ENCODE measurements at places on chromosomes 5 and 9.

GRCh38 chr9:8158574-8158973 lies 359.0 kb upstream of the DMAC1 start:
- DNase-seq: no peak
- H3K27me3 ChIP-seq: no peaks in the 10 kb centered on the region
- H3K4me3 ChIP-seq: no peak overlapping the region
- no peaks in the 10 kb centered on the region for H3K36me3 ChIP-seq
- H3K27ac ChIP-seq: no peak overlapping the region
- H3K4me1 ChIP-seq: peaks cover 8% of the 10 kb centered on the region

GRCh38 chr5:172719211-172719610 lies 51.8 kb downstream of the DUSP1 start:
- H3K36me3 ChIP-seq: no peaks in the 10 kb centered on the region
- peaks cover 4% of the 10 kb centered on the region for H3K4me1 ChIP-seq
- H3K27me3 ChIP-seq: peaks cover 3% of the 10 kb centered on the region
- no peak overlapping the region for H3K4me3 ChIP-seq
- no peak overlapping the region for H3K27ac ChIP-seq

DNA sequence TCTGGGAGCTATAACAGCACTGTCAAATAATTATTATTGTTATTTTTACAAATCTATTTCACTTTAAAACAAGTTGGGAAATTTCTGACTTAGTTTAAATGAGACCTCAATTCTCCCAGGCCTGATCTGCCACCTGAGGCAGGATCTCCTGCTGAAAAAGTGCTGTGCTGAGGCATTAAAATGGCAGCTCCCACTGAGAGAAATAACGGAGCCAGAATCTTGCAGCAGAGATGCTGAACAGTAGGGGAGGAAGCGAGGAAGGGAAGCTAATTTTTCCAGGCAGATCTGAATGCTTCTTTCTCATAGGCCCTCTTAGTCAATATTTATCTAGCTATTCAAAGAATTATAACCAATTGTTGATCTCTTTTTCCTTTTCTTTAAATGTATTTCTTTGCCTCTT lies 196.3 kb downstream of the ZNF462 start:
- H3K36me3 ChIP-seq: no peaks in the 10 kb centered on the region
- H3K4me1 ChIP-seq: peaks cover 5% of the 10 kb centered on the region
- H3K4me3 ChIP-seq: no peak overlapping the region
- DNase-seq: no peak
- H3K27me3 ChIP-seq: peaks cover 5% of the 10 kb centered on the region

GRCh38 chr5:95042037-95042436 lies 242.9 kb downstream of the MCTP1 start:
- no peak for DNase-seq
- no peak overlapping the region for H3K4me3 ChIP-seq
- H3K4me1 ChIP-seq: no peaks in the 10 kb centered on the region
- peaks cover 1% of the 10 kb centered on the region for H3K27me3 ChIP-seq
- no peak overlapping the region for H3K27ac ChIP-seq
- no peaks in the 10 kb centered on the region for H3K36me3 ChIP-seq

- no peaks in the 10 kb centered on the region for H3K4me1 ChIP-seq
- H3K36me3 ChIP-seq: no peaks in the 10 kb centered on the region
- DNase-seq: no peak
- H3K4me3 ChIP-seq: no peak overlapping the region
- H3K27ac ChIP-seq: no peak overlapping the region
Measured at GRCh38 chr5:28430565-28431178, 1392.3 kb upstream of the CDH9 start.

DNA sequence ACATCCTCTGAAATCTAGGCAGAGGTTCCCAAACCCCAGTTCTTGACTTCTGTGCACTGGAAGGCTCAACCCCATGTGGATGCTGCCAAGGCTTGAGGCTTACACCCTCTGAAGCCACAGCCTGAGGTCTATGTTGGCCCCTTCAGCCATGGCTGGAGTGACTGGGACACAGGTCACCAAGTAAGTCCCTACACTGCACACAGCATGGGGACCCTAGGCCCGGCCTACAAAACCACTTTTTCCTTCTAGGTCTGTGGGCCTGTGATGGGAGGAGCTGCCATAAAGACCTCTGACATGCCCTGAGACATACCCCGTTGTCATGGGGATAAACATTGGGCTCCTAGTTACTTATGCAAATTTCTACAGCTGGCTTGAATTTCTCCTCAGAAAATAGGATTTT lies 418.8 kb upstream of the CCNH start:
- H3K4me1 ChIP-seq: no peaks in the 10 kb centered on the region
- DNase-seq: no peak
- no peak overlapping the region for H3K4me3 ChIP-seq
- no peaks in the 10 kb centered on the region for H3K27me3 ChIP-seq

DNA sequence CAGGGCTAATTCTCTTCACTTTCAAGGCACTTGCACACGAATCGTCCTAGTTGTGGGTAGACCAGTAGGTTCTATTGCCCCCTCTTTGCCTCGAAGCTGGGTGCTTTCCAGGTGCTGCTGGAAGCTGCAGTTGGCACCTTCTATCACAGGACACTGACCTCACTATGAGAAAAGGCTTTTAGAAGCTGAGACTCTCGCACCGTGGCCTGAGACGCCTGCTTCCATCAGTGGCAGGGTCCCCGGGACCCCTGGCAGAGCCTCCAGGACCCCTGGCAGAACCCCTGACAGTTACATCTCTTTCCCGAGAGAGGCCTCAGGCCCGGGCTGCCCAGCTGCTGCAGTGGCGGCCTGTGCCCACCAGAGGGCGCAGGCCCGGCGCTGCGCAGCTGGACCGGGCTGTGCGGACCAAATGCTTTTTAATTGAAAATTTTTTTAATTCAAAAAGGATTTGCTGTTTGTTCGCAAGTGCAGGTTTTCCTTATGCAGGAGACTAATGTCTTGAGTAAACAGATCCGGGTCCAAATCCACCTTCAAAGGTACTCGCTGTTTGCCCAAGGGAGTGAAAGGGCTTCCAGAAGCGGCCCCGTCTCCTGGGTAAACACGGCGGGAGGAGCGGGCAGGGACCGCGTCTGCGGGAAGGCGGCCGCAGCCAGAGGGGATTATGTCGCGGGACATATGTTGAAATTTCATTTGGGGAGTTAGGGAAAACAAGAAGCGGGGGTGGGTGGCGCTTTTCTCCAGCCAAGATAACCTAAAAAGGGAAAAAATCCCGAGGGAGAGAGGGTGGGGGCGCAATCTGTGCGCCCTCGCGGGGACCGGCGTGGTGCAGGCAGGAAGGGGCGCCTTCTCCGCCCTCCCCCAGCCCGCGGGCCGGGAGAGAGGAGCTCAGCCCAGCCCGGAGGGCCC lies 114.5 kb upstream of the LMX1B start:
- peaks cover 10% of the 10 kb centered on the region for H3K4me1 ChIP-seq
- H3K4me3 ChIP-seq: peak overlapping the region; percentile 75
- no peaks in the 10 kb centered on the region for H3K36me3 ChIP-seq
- H3K27me3 ChIP-seq: peaks cover 12% of the 10 kb centered on the region
- DNase-seq: peak; percentile 64
- H3K27ac ChIP-seq: no peak overlapping the region

- H3K27ac ChIP-seq: no peak overlapping the region
- H3K4me1 ChIP-seq: no peaks in the 10 kb centered on the region
- DNase-seq: no peak
- no peak overlapping the region for H3K4me3 ChIP-seq
- peaks cover 19% of the 10 kb centered on the region for H3K27me3 ChIP-seq
Measured at GRCh38 chr5:152470167-152470566, 65.1 kb upstream of the NMUR2 start.

- peaks cover 12% of the 10 kb centered on the region for H3K4me1 ChIP-seq
- no peak overlapping the region for H3K27ac ChIP-seq
- H3K27me3 ChIP-seq: peaks cover 26% of the 10 kb centered on the region
Measured at GRCh38 chr5:37840053-37841034, 503 bp upstream of the GDNF start.

DNA sequence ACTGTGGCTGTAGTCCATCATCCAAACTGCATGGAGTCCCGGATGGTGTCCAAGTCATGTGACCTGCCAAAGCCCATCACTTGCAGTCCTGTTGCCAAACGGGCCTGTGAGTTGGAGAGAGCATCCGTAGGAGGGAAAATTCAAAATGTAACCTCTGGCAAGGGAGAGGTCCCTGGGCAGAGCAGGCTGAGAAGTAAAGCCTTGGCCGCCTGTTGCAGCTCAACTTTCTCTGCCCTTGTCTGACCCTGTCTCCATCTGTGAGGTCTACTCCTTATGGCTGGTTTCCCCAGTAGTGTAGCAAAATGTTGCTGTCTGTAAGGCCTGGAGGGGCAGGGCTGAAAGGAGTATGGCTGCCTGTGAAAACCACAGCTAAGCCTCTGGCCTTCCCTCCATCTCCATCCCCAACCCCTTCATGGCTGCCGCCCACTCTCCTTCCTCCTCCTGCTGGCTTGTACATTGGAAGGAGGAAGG lies 163.5 kb downstream of the SEMA6A start:
- H3K4me1 ChIP-seq: no peaks in the 10 kb centered on the region
- no peak for DNase-seq
- no peak overlapping the region for H3K4me3 ChIP-seq

DNA sequence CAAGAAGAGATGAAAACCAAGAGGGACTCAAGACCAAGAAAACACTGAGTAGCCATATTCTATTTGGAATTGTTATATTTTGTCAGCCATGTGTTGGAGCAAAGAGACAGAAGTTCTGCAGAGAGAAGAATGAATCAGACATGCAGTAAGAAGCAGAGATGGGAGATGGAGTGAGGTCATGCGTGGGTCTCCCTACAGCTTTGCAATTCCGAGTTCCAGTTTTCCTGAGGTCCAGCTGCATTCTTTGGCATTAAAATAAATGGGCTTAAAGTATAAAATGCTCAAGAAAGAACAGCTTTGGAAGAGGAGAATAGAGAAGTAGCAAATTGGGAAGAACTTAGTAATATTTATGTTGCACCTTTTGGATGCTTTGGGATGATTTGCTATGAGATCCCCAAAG lies 361.6 kb downstream of the NPR3 start:
- no peak overlapping the region for H3K27ac ChIP-seq
- no peak overlapping the region for H3K4me3 ChIP-seq
- H3K36me3 ChIP-seq: no peaks in the 10 kb centered on the region
- no peaks in the 10 kb centered on the region for H3K27me3 ChIP-seq

- no peak for DNase-seq
- no peaks in the 10 kb centered on the region for H3K36me3 ChIP-seq
- no peak overlapping the region for H3K27ac ChIP-seq
- no peak overlapping the region for H3K4me3 ChIP-seq
Measured at GRCh38 chr9:28976684-28977083, 1403.4 kb upstream of the C9orf72 start.

DNA sequence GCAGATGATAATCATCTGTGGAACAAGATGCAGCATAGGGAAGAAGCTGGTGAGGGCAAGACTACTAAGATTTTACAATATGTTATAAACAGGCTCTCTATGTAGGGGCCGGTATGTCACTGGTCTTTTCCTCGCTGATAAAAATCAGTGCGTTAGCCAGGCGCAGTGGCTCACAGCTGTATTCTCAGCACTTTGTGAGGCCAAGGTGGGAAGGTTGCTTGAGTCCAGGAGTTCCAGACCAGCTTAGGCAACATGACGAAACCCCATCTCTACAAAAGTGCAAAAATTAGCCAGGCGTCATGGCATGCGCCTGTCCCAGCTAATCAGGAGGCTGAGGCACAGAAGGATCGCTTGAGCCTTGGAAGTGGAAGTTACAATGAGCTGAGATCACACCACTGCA lies 135.9 kb downstream of the TUSC1 start:
- H3K27ac ChIP-seq: no peak overlapping the region
- no peaks in the 10 kb centered on the region for H3K4me1 ChIP-seq
- DNase-seq: no peak
- no peak overlapping the region for H3K4me3 ChIP-seq
- no peaks in the 10 kb centered on the region for H3K27me3 ChIP-seq
- no peaks in the 10 kb centered on the region for H3K36me3 ChIP-seq

- H3K36me3 ChIP-seq: peaks cover 40% of the 10 kb centered on the region
- peak overlapping the region; percentile 78 for H3K27ac ChIP-seq
- no peaks in the 10 kb centered on the region for H3K27me3 ChIP-seq
- H3K4me1 ChIP-seq: peaks cover 6% of the 10 kb centered on the region
- no peak overlapping the region for H3K4me3 ChIP-seq
- no peak for DNase-seq
Measured at GRCh38 chr5:96993760-96994159, 57.9 kb downstream of the LNPEP start.

- H3K27me3 ChIP-seq: peaks cover 11% of the 10 kb centered on the region
- peaks cover 14% of the 10 kb centered on the region for H3K36me3 ChIP-seq
- H3K4me3 ChIP-seq: no peak overlapping the region
- no peak for DNase-seq
Measured at GRCh38 chr9:95459851-95460517, 56.8 kb downstream of the PTCH1 start.

GRCh38 chr5:76849419-76850291 lies at the start of gene S100Z:
Gene S100Z (plus strand): TSS chr5:76850014. CDS start chr5:76875360, 25,346 bp downstream.
- H3K27me3 ChIP-seq: no peaks in the 10 kb centered on the region
- H3K4me3 ChIP-seq: no peak within 1 kb of the TSS

DNA sequence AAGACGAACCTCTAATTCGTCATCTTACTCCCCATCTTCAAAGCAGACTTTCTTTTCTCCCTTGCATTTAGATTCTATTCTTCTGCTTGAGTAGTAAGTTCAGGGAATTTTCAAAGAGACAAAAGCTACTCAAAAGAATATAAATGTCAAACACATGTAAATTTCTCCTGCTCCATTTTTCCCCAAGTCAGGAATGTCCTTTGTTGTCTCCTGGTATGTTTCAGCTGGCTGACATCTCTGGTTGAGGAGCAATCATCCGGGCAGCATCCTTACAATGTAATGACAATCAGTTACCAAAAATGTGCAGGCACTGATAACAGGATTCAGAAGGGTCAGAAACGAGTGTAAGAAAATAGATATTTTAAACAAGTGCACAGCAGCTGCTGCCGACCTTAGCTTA lies 47.6 kb upstream of the PPP1R2B start:
- no peak overlapping the region for H3K27ac ChIP-seq
- DNase-seq: no peak
- no peak overlapping the region for H3K4me3 ChIP-seq
- peaks cover 3% of the 10 kb centered on the region for H3K27me3 ChIP-seq
- no peaks in the 10 kb centered on the region for H3K4me1 ChIP-seq
- H3K36me3 ChIP-seq: no peaks in the 10 kb centered on the region

DNA sequence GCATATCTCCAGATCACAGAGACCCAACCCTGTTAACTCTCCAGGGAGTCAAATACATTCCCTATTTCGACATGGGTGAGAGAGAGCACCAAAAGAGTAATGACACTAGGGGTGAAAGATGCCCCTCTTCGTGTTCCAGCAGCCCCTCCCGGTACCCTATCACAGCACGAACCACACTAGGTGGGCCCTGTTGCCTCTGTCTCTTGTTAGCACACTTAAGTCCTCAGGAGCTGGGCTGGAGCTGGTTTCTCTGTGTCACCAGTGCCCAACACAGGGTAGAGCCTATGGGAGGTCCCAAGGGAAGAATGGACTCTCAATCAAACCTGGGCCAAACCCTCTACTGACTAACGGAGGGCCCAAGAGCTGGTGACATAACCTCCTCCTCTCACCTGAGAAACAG lies 1.2 kb downstream of the CDK20 start:
- no peak overlapping the region for H3K4me3 ChIP-seq
- DNase-seq: no peak
- peaks cover 12% of the 10 kb centered on the region for H3K4me1 ChIP-seq
- H3K36me3 ChIP-seq: no peaks in the 10 kb centered on the region

DNA sequence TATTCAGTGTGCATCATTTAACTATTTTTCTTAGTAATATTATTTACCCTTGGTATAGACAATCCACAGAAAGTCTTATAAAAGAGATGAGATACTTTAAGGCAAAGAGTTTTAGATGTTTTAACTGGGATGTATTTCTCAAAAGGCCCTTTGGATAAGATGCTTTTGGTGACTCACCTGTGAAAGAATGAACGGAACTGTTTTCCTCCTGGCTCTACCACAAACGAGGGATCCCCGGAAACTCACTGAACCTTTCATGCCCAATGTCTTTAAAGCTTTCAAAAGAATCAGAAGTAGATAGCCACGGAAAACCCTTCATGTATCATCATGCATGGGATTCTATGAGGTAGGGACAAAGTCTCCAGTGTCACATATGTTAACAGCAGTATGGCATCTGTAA lies 1.6 kb downstream of the ZNF782 start:
- H3K4me1 ChIP-seq: peaks cover 35% of the 10 kb centered on the region
- H3K27me3 ChIP-seq: peaks cover 4% of the 10 kb centered on the region
- peaks cover 13% of the 10 kb centered on the region for H3K36me3 ChIP-seq
- H3K4me3 ChIP-seq: peak overlapping the region; percentile 99
- peak overlapping the region; percentile 94 for H3K27ac ChIP-seq

All from memory B cell (primary cell).